Stromal cell of bone marrow (primary cell): ENCODE measurements at places on chromosomes 12 and 14.

DNA sequence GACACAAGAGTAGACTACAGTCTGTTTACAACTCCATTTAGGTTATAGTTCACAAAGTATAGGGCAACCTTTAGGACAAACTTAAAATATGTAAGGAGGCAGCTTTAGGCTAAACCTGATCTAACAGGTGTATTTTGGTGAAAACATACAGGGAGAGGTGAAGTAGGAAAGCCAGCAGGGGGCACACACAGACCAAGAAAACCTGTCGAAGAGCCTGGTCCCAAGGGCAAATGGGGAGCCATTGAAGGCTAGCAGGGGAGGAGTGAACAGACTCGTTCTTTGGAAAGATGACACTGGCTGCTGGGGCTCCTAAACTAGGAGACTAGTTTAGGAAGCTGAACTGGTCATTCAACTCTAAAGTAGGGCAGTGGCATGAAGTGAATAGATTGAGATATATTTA, 138.8 kb upstream of the WSCD2 start:
- DNase-seq: no peak

DNA sequence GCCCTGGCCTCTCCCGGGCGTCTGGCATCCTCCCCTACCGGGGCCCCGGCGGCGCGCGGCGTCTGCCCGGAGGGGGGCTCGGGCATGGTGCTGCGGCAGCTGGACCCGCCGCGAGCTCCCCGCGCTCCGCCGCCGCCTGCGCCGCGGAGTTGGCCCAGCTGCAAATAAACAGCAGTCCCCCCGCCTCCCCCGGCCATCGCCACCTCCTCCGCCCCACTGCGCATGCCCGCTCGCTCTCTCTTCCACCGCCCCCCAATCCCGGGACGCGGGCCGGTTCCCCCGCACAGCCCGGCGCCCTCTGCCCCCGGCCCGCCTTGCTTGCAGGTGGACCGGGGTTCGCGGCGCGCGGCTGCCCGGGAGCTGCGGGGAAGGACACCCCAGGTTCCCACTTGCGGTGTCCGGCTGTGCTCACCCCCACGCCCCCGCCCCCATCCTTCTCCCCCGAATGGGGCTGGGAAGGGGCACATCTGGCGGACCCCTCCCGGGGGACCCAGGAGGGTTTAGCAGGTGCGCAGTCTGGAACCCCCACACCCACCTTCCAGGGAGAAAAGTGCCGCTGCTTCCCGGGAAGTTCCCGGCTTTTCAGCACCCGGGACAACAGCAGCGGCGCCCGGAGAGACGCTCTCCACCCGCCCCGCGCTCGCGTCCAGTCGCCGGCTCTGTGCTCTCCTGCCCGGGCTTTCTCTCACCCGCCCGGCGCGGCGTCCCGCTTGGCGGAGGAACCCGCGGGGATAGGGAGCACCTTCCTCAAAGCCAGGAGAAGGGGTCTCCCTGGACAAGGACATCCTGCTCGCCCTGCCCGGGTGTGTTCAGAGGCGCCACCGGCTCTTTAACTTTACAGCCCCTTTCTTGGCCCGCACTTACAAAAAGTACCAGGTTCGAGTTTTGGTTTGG, at the start of gene TMTC1:
Gene TMTC1, minus strand, starts transcription at position 170 of the 894 bp plus-strand sequence. CDS start 191 bp downstream, outside the sequence.
- peak; percentile 31 for DNase-seq

DNA sequence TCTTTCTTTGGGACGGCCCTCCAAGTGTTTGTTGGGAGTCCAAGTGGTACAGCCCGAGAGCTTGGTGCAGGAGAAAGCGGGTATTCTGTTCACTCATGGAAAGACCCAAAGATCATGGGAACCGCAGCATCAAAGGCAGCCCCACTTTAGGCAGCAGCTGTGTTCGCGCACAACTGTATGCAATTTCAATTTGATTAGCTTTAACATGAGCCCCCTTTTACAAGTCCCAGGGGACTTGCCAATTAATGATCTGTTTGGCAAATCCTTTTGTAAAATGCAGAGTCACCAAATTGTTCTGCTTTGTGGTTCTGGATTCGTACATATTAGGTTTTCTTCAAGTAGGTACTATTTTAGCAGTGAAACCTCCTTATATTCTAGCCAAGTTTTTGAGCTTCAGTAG, 217.7 kb downstream of the AACS start:
- DNase-seq: no peak

- DNase-seq: no peak
Measured at GRCh38 chr14:81480741-81481140, 52.9 kb downstream of the SEL1L start.

DNA sequence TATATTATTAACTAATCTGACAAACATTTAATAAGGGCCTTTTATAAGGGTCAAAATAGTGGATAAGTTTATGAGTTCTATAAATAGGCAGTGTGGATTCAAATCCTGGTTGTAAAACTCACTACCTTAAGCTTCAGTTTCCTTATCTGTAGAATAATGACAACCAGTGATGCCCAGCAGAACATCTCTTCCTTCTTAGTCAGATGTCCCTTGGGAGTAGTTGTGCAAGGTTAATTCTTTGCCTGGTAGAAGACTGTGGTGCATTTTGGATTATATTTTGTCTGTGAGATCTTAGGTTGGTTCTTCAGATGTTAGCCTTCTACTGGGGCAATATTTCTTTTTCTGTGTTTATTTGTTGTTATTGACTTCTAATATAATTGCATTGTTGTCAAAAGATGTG, 59.5 kb downstream of the ARID2 start:
- DNase-seq: peak; percentile 45

DNA sequence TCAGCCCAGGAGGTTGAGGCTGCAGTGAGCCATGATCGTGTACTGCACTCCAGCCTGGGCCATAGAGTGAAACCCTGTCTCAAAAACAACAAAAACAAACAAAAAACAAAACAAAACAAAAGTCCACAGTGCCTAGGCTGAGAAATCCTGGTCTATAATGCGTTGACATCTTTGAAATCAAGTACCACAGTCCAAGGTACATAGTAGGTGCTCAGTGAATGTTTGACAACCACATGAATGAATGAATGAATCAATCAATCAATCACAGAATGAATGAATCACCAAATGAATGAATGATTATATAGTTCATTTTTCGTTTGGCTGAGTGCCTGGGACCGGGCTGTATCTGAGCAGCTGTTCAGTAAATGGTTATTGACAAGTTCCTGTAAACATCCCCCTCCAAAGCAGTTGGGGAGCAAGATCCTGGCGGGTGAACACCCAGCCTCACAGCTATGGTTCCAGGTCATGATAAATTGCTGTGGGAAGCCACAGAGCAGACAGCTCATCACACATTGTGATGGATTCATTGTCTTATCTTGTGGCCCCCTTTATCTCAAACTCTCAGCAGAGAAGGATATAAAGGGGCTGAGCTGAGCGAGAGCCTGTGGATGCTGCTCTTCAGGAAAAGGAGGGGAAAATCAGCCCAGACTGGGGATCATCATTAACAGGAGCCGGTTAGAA, 30.4 kb upstream of the IFT81 start:
- no peak for DNase-seq

- no peak for DNase-seq
Measured at GRCh38 chr14:99971941-99972747, 93.1 kb upstream of the EVL start.

DNA sequence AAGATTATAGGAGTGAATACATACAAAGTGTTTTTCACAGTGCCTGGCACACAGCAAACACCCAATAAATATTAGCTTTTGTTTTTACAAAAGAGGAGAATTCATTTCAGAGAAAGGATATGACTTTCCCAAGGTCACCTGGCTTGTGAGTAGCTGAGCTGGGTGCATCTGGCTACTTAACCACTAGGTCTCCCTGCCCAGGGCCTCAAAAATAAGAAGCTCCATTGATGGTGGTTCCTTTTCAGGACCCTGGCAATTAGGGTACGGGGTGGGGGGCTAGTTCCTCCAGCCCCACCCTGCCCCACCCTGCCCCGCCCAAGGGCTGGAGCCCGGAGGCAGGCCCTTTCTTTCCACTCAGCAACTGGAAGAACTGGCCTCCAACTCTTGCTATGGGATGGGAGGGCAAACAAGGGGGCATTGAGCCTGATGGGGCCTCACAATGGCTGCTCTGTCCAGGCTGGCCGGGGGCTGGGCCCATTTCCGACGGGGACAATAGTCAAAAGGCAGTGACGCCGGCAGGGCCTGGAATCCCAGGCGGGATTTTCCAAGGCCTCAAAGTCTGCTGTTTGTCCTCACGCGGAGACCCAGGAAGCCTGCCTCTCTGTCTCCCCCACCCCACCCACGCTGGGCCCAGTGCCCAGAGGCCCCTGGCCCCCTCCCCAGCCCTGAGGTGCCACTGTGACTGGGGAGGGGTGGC, 8.2 kb upstream of the ATG101 start:
- no peak for DNase-seq

DNA sequence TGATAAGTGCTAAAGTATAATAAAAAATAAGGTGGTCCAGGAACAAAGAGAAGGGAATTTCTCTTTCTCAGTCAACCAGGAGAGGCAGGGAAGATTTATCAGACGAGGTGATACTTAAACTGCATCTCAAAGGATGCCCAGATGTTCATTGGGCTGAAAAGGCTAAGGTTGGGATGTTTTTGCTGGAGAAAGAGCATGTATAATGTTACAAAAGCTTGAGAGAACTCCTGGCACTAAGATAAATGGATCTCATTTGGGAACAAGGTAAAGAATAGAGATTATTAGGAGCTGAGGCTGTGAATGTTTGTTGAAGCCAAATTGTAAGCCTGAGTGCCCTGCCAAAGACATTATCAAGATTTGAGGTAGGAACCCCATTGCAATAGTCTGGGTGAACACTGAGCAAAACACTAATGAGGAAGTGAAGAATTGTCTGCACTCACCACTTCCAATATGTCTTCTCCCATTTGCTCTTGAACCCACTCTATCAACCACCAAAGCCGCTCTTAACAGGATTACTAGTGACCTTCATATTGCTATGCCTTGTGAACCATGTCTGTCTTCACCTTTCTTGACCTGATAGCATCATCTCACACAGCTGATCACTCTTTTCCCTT, 149.0 kb upstream of the ARID2 start:
- DNase-seq: no peak

DNA sequence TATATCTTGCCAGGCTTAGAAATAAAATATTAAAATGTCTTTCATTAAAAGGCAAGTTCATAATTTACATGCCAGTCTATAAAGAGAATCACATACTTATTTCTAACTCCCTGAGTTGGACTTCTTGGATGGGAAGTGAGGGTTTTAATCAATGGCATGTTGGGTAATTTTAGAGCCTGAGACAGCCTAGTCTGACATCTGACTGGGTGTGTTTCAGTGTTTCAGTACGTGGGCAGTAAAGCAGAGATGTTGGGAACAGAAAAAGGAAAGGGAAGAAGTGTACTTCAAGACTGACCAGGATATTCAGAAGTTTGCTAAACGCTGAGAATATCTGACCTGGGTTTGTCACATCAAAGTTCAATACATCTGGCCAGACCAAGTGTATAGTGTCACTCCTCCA, 171.8 kb downstream of the BTG1 start:
- DNase-seq: no peak

DNA sequence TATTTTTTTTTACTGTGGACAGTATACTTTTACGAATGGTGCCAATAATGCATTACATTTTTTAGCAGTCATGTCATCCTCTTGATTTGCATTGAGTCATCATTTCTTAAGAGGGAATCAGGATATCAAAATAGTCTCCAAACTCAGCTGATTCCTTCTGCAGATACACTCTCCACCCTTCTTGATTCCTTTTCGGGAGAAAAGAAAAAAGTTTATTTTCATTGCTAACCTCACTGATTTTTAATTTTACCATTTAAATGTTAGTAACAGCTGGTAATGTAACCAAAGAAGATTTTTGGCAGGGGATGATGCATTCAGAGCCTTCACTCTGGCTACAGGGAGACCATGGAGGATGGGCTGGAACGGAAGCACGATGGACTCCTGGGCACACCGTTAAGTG, 47.5 kb downstream of the MRPL42 start:
- DNase-seq: peak; percentile 21

DNA sequence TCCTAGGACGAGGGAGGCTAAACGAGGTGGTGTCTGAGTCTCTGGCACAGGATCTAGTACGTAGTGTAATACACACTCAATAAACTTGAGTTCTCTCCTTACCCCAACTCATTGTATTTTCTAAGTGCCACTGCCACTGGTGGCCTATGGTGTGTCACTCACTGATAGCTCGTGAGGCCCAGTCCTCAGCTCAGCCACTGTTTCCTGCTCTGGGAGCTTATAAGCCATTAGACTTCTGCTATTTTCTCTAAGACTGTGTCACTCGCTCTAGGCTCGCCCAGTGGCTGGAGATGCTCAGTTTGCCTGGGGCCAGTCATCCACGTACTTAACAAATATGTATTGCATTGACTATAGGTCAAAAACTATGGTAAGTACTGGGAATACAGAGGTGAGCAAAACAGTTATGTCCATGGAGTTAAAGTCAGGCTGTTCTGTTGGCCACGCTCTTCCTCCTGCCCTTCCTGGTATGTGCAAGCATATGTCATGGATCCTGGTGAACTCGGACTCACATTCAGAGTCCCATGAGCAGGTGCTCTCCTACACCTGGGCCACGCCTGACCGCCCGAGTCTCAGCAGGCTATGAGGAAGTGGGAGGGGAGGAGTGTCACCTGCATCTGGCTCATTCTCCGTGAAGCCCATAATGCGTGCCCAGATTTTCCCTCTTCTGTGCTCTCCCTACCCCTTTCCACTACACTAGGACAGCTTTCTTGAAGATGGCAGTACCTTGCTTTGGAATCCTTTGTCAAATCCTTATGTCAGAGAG, 41.6 kb downstream of the DEGS2 start:
- no peak for DNase-seq

DNA sequence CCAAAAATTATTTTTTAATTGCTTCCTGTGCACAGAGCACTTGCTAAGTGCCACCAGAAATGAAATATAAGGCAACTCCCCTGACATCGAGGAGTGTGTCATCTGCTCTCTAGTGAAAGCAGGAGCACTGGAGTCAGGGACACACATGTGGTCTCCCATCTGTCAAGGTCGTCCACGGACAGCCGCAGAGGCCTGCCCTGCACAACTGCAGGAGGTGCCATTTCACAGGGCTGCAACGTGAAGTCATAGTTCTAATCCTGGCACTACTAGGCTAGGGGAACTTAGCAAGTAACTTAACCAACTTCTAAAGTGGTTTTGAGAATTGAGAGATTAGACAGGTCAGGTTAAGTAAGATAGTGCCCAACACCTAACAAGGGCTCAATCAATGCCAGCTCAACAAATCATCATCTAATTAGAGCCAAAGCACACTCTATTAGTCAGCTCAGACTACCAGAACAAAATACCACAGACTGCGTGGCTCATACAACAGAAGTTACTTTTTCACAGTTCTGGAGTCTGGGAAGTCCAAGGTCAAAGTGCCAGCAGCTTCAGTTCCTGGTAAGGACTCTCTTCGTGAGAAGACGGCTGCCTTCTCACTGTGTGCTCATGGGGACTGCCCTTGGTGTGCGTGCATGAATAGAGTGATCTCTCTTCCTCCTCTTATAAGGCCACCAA, 30.7 kb downstream of the FOXN3 start:
- DNase-seq: no peak

GRCh38 chr12:58537278-58537677, 383.0 kb downstream of the LRIG3 start:
- no peak for DNase-seq
